ENCODE measurements at places on chromosomes 1 and 21.

GRCh38 chr21:14010729-14011128 lies 200.0 kb downstream of the LIPI start:
- DNase-seq = no peak

GRCh38 chr1:13820456-13820855 lies 120.5 kb downstream of the PRDM2 start:
- DNase-seq = no peak

DNA sequence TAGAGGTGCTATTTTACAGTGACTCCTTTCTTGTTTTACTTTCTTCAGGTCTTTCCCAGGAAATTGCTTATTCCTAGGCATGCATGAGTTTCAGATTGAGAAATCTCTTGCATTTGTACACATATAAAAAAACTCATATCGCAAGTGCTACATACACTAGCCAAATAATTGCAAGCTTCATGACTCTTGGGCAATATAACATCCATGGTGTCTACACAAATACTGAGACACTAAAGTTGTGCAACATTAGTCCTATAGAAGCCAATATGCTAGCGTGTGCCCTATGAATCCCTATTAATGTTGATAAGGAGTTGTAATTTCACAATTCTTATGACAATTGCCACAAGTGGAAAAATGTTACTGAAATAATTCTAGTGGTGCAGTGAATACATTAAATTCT lies 591.0 kb downstream of the ADGRL2 start:
- DNase-seq = no peak

DNA sequence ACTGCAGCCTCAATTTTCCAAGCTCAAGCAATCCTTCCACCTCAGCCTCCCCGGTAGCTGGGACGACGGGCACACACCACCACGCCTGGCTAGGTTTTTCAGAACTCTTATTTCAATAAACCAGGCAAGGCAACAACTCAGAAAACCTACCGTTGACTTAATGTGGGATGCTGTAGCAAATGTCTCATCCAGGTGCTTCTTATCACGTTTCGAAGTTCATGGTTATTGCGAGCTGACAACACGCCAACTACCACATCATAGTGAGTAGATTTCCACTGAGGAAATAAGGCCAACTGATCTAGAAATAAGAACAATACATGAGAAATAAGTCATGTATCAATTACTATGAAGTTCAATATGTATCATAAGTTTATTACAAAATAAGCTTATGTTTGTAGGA lies 9.7 kb downstream of the B3GALNT2 start:
- no peak for DNase-seq

DNA sequence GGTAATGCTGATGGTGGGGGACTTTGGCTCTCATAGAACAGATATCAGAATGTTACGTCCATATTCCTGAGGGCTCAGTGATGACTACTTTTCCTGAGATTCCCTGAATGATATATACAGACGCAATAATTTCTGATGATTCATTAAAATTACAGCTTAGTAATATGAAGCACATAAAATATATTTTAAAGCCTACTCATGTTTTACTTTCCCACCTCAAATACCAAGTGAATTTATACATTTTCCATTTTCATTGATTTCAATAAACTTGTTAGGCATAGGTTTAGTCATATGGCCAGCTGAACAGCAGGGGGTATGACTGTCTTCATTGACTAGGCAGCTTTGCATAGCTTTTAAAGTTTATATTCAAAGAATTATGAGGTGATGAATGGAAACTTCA lies 26.2 kb upstream of the PDC start:
- DNase-seq = no peak

- no peak for DNase-seq
Measured at GRCh38 chr1:116528329-116529083, 42.3 kb downstream of the CD58 start.

- no peak for DNase-seq
Measured at GRCh38 chr1:230135726-230136125, 68.7 kb downstream of the GALNT2 start.

DNA sequence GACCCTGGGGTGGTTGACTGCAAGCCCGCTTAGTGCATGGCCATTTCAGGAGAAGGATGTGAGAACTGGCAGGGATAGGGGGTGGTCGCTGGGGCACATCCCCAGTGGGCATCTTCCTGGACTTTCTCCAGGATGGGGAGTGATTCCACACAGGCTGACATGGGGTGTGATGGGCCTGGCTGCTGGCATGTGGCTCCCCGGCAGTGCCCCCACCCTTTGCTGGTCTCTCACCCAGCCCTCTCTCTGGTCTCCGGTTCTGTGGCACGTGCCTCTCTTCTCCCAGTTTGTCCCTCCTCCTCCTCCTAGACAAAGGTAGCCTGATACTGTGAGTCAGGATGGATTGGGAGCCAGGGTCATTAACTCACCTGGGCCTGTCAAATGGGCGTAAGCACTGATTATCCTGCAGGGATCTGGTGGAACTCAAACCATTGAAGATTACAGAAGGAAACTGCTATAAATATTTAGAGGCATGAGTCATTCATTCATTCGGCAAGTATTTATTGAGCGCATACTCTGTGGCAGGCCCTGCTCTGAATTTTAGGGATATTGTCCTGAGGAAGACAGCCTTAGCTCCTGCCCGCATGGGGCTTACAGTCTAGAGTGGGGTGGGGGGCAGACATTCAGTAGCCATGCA lies 23.6 kb upstream of the EPS8L3 start:
- DNase-seq = no peak

DNA sequence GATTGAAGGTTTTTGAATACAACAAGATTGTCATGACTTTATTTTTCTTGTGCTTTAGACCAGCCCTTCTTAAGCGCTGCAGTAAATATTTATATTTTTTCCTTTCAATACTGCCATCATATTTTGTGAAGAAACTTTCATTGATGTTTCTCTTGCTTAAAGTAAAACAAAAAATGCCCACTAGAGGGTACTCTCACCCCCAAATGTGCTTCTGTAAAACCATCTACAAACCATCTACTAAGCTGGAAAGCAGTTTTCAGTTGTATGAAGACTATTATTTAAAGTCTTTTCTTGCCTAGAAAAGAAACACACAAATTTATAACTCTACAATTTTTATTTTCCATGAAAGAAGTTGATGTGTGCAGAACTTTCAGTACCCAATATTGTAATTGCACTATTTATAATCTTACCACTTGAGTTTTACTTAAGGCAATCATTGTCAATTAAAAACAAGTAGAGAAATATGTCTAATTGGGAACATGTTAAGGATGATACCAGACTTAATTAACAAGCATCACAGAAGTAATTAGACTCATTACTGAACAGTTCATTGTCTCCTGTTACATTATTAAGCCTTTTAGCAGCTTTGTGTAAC lies 10.7 kb downstream of the LEPR start:
- peak; percentile 28 for DNase-seq

- DNase-seq = no peak
Measured at GRCh38 chr1:75542818-75543570, 67.9 kb downstream of the SLC44A5 start.

- no peak for DNase-seq
Measured at GRCh38 chr1:20903437-20903836, 116.3 kb upstream of the HP1BP3 start.

GRCh38 chr1:227411066-227411465 lies 92.8 kb upstream of the CDC42BPA start:
- DNase-seq = no peak

DNA sequence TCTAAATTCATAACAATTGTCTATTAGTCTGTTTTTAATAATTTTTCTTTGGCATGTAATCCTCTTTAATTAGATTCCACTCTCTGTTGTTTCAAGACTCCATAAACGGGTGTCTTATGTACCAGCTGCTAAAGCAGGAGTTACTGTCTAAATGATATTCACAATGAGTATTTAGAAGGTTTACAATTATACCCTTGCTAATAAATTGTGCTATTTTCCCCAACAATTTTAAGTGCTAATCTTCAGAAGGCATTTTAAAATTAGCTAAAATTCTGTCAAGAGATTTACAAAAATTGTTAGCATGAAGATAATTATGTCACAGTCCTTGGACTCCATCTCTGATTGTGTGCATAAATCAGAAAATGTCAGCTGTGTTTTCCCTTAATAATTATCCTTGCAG lies 83.7 kb downstream of the DPYD start:
- no peak for DNase-seq

DNA sequence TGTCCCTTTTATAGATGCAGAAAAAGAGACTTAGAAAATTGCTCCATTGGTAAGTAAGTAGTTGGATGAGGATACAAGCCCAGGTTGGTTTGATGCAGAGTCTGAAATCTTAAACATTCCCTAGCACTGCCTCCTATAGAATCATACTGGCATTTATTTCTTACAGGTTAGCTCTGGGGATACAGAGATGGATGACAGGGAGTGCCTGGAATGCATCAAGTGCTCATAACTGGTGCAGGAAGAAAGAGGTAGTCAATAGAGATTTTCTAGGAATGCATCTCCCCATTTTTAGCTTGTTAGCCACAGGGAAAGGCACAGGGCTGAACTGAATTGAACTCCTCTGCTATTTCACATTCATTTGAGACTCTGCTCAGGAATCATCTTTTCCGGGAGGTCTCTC lies 269.0 kb upstream of the USP24 start:
- no peak for DNase-seq

- DNase-seq = no peak
Measured at GRCh38 chr1:175548774-175549173, 194.6 kb downstream of the TNR start.

- no peak for DNase-seq
Measured at GRCh38 chr1:189185097-189185496, 1292.6 kb downstream of the BRINP3 start.

GRCh38 chr1:29648026-29648425 lies 411.7 kb downstream of the PTPRU start:
- no peak for DNase-seq

GRCh38 chr1:16175610-16176553 lies 20.0 kb upstream of the EPHA2 start:
- peak; percentile 69 for DNase-seq

GRCh38 chr1:214473387-214473786 lies 78.0 kb downstream of the PTPN14 start:
- DNase-seq = no peak

DNA sequence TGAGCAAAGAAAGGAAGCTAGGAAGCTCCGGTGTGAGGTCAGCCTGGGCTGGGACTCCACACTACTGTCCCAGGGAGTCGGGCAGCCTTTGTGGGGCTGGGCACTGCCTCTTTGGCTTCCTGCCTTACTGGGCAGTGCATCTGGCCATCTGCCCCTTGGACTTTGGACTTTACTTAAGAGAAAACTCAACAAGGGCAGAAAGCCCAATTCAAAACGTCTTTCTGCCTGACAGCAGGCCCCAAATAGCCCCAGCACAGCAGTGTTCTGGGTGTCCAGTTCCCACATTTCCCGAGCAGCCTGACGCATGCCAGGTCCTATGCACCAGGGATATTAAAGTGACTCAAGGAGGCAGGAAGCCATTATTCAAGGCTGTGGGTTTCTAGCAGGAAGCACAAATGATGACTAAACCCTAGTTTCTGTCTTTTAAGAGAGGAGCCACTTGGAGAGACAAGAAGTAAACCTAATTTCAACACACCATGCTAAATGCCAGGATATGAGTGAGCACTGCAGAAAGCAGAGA lies 37.9 kb upstream of the EDEM3 start:
- DNase-seq = no peak

DNA sequence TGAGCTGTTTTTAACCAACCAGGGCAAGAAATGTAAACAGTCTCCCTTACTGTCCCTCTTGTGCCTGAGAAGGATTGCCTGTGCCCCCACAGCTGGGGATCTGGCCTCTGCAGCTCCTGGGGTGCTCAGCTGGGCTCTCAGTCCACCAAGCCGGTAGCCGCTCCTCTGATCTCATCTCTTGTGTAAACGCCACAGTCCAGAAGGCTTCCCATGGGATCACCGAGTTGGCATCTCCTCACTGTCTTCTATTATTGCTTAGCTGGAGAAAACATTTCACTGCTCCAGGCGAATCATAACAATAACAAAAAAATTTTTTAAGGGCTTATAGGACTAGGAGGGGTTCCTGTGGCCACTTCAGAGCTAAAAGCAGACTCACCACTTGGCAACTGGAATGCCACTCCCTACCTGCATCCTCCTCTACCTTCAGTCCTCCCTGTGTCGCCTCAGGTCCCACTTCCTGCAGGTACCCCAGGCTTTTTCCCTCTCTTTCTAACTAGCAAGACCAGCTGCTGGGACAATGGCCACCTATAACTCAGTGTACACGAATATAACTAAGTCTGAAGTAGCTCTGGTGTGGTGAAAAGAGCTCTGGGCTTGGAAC lies 75.8 kb downstream of the ATP1A1 start:
- DNase-seq = no peak

DNA sequence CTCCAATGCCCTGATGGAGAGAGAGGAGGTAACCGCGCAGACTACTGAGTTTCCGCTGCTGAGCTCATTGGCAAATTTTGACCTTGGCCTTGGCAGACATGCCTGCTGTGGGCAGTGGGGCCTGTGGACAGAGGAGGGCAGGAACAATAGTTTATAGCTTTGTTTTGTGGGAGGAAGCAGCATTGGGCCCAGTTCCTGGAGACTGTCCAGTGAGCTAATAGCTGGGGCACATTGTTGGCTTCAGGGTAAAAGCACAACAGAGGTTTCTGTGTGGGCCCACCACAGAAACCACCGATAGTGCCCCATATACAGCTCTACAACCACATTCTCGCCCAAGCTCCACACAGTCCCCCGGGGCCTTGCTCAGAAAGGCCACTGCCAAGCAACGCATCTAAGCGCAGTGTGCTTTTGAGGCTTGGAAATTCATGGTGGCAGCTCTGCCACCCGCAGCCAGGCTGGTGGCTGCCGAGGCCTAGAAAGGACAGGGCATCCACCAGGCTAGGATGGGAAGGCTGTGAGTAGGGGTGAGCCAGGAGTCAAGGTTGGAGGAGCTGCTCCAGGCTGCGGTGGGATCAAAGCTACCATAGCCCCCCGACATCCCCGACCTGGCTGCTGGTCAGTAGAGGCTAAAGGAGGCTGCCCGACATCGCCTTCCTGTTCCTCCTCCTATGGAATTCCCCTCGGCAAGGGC lies 43.2 kb downstream of the NEK2 start:
- no peak for DNase-seq

- no peak for DNase-seq
Measured at GRCh38 chr1:30140566-30140965, 582.8 kb downstream of the MATN1 start.

GRCh38 chr21:37202221-37203110 lies 64.7 kb downstream of the VPS26C start:
- DNase-seq = no peak

GRCh38 chr1:99601208-99601607 lies 44.7 kb upstream of the PALMD start:
- DNase-seq = no peak

DNA sequence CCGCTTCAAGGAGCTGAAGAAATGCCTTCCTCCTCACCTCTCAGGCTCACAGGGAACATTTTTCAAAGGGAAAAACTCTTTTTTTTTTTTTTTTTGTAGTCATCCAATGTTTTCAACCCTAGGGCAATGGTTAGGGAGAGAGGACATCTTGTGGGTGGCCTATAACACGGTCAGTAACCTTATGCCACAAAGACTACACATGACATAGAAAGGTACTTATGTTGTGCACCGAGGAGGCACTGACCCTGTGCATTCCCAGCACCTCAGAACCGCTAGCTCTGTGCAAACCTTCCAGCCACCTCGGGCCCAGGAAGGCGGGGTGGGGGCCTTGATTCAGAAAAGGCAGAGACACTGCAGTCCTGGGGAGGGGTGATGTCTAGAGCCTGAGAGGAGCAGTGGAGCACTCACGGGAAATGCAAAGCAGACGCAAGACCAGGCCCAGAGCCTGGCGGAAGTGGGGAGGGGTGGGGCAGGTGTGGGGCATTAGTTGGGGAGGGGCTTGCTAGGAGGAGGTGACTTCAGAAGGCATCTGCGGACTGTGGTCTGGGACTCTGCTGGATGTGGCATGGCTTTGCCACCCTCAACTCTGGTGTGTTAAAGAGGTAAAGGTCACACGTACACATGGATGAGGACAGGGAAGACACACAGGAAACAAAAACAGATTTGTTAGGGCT lies 68.6 kb downstream of the MDM4 start:
- DNase-seq = no peak

- DNase-seq = peak; percentile 48
Measured at GRCh38 chr1:82517586-82517985, 716.9 kb downstream of the ADGRL2 start.

Data from retina (tissue), 1 donor.